ENCODE measurements at places on chromosomes 3 and 15.
A peak's percentile ranks its signal among the peaks of the same experiment; 100 is the strongest.

GRCh38 chr15:38154837-38155236, 97.8 kb upstream of the SPRED1 start:
- no peak for DNase-seq

DNA sequence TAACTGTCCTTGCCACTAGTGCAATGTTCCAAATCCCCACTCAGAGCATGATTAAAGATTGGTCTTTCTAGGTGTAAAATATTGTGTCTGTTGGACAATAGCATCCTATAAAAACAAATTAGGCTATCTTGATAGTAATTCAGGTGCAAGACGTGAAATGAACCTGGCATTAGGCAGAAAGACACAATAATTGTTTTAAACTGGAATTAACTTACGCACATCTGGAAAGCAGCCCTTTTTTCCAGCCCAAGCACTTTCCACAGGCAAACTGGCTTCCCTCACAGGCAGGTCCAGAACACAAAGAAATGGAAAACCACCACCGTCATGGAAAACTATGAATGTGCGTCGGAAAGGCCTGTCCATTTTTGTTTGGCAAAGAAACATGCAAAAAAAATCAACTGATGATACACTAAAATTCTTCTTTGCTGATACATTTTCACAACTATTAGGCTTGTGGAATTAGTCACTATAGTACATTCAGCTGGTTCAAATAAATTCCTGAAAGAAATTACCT, 474.7 kb upstream of the IL12A start:
- DNase-seq: no peak

DNA sequence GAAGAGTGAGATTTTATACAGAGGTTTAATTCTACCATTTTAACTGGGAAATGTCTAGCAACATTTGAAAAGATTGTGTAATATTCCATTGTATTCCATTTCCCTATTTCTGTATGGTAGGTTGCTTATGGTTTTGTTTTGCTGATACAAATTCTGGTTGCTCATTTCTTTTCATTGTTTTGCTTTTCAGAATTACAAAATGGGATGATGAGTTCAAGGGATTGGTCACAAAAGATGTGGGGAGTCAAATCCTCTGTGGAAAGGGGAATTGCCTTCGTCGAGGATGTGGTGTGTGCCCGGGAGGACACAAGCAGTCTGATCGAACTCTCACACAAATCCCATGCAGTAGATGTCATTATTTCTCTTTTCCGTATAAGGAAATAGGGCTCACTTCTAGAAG, 18.3 kb downstream of the SLCO3A1 start:
- no peak for DNase-seq

- no peak for DNase-seq
Measured at GRCh38 chr3:151345859-151346258, 16.5 kb upstream of the P2RY13 start.

- no peak for DNase-seq
Measured at GRCh38 chr3:155500194-155500818, 206.8 kb upstream of the STRIT1 start.

DNA sequence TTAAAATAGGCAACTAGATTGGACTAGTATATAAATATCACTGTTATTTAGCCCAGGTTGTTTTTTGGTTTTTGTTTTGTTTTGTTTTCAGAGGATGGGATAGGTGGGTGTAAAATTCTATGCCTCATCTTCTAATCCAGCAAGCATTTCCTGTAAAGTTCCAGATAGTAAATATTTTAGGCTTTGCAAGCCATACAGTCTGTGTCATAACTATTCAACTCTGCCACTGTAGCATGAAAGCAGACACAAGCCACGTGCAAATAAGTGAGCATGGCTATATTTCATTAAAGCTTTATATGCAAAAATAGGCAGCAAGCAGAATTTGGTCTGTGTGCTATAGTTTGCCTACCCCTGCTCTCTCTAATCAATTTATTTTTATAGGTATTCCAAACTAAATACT, 657.3 kb upstream of the TGFBR2 start:
- DNase-seq: no peak

- no peak for DNase-seq
Measured at GRCh38 chr3:17111586-17111985, 226.8 kb downstream of the PLCL2 start.

DNA sequence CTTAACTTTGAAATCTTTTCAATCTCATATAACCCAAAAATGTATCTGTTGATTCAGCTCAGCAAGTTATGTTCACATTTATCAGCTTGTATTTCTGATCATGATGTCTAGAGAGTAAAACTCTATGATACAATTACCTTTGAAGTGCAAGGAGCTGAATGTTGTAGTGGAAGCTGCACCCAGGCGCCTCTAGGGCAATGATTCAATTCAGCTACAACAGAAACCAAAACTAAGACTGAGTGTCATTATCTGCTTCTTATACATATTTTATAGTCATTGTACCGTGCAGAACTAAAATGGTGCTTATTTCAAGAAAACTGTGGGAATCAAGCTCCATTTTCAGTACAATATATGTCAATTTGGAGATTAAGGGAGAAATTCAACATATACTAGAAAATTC, 1237.5 kb downstream of the ZPLD1 start:
- DNase-seq: no peak

GRCh38 chr15:73800662-73801345, 47.7 kb upstream of the INSYN1 start:
- no peak for DNase-seq

- DNase-seq: no peak
Measured at GRCh38 chr15:93043621-93044300, 45.2 kb downstream of the RGMA start.

DNA sequence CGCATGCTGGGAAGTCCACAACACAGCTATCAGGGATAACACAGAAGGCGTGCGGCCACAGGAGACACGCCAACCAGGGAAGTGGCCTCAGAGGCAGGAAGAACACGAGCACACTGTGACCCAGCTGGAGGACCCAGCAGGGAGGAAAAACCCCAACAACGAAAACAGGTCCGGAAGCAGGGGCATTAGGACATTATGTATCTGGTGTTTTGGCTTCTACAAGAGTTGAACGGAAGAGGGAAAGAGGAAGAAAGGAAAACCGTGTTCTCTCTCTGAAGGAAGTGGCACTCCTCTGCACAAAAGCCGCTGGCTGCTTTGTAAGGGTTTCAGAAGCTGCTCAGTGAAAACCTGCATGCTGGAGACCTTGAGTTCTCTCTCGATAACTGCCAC, 61.8 kb downstream of the HACD2 start:
- DNase-seq: peak; percentile 42

- DNase-seq: peak; percentile 49
Measured at GRCh38 chr3:100047455-100048141, 66.7 kb downstream of the FILIP1L start.

DNA sequence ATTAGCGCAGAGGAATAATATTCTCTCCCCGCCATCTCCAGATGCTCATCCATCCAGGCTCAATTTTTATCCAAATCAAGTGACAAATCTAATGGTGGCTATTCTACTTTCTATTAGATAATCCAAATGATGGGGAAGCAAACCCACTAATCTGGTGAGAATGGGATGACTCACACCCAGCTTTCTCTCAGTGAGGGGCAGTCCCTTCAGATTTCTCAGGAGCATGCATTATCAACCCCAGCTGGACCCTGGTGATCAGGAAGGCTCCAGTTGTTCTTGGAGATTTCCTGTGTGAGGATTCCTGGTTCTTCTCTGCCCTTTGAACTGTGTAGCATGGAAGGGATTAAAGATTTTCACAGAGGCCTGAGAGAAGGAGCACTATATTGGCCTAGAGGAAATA, 358.0 kb downstream of the WDR72 start:
- no peak for DNase-seq

DNA sequence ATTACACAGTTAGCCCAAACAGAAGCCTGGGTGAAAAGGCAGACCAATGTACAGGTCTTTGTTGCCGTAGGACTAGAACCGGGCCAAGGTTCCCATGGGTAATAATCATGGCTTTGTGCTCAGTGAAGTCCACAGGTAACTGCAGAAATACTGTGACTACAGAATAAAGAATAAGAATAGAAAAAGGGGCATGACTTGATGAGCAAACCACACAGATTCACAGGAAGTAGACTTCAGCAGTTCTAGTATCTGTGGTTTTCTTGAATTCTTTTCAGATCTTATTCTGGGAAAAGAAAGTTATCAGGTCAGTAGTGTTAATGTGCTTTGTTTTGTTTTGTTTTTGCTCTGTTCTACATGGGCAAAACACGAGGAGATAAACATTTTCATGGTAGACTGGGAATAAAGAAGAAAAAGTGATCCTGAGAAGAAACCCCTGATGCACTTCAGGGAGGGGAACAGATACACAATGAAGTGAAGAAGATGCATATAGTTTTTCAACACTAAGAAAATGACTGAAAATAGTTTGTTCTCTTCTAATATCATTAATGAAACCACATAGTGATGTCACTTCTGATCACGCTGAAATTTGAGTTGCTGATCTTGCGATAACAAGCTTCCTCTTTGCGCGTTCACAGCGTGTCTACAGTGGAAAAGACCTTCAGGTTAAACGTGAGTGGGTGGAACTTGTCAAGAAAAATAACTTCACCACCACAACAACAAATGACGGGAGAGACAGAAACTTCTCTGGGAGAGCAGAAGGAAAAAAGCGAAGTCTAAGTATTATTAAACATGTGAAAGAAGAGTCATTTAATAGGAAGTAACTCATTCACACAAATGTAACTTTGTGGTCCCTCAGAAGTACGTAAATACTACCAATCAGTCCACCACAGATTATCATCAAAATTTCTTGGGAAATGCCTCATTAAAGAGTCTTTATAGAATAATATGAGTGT, 315.8 kb upstream of the SATB1 start:
- peak; percentile 69 for DNase-seq

DNA sequence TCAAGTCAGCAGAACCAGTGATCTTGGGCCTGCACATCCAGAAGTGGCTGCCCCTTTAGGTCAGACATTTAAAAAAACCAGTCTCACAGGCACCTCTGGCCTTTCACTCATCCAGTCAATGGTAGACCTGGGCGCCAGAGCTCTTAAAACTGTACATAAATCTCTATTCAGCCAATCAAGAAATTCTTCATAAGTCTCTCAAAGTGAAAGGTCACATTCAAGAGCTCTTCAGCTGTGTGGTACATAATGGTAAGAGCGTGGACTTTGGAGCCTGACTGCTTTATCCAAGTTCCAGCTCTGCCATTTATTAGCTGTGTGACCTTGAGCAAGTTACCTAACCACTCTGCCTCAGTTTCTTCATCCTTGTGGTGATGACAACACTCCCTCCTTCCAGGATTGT, 22.3 kb upstream of the MORF4L1 start:
- no peak for DNase-seq

DNA sequence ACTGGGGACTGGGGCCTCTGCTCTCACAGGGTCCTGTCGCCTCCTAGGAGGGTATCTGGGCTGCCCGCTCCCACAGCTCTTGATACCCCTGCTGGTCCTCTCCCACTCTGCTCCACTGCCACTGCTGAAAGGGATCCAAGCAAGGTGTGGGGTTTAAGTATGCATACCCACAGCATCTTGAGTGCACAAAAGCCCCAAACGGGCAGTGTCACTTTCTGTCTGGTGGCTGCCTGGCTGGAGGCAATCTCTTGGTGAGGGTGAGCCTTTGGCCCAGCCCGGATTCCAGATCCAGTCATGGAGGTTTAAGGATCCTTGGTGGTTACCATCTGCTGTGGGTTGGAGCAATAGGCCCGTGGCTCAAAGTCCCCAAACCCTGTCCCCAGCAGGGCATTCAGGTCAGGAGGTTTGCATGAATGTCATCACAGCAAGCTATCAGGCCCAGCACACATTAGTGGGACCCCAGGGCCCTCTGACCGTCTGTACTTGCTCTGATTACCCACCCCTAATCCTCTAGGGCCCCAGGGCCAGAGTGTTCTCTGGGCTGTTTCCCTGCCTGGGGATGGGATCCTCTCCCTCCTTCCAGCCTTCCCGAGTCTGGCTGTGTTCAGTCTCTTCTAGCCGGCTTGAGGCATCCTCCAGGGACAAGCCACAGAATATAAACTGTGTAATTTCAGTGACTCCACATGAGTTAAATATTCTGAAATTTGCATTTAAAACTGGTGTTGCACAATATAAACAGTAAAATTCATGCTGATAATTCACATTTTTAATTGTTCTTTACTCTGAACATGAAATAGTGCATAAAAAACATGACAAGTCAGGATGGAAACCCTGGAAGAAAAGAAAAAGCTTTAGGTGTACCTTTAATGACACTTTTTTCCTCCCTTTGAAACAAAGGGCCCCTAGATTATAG, 4.9 kb upstream of the TJP1 start:
- DNase-seq: no peak

DNA sequence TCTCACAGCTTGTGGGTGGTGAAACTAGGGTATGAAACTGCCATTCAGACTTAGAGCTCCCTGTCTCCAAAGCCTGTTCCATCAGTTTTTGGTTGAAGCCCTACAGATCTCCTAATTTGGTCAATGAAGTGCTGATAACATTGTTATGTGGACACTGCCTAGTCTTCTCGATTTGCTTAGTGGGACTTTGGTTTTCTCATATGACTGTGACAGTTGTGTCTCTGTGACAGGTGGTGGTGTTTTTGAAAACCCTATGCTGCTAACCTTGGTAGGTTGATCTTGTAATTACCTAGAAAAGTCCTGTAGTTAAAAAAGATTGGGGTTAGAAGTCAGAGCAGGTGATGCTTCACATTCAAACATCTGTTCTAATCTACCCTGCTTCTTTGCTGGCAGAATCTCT, 9.2 kb downstream of the PPM1L start:
- DNase-seq: no peak

DNA sequence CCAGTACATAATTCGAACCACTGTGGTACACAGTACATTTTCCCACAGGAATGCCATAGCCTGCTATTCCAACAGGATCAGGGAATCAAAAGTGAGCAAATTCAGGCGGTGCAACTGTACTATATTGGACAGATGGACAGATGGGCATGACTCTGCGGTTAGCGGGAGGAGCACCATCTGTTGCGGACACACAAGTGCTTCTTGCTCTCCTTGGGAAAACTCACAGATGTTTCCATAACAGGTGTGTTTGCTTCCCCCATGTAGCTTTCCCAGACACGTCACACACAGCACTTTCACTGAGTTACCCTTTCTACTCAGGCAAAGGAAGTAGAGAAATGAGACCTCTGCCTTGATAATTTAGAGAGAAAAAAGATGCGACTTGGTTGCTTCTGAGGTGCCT, 325.1 kb upstream of the THBS1 start:
- DNase-seq: no peak

Data from hematopoietic multipotent progenitor cell treated with erythropoietin and hydrocortisone succinate and interleukin-3 and kit ligand, for 6 days (in vitro differentiated cells).